ENCODE measurements at places on chromosomes 6 and 20.

GRCh38 chr6:167449094-167449861, 124.4 kb downstream of the TTLL2 start:
- no peak for DNase-seq

DNA sequence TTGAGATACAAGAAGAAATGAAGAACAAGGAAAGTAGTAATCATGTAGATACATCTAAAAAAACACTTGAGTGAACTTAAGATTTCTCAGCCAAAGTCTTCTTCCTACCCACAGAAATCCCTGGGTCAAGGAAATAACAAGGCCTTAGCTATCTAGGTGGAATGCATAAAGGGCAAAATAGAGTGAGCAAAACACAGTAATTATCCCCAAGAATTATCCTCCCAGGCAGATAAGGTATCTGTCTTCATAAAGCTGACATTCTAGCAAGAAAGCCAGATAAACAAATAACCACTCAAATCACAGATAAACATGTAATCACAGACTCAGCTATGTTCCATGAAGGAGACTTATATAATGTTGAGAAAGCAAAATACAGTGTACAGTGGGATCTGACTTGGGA, 136.9 kb upstream of the C6orf118 start:
- DNase-seq, result no peak

GRCh38 chr6:53048431-53049195, 16.6 kb upstream of the FBXO9 start:
- peak; percentile 49 for DNase-seq

DNA sequence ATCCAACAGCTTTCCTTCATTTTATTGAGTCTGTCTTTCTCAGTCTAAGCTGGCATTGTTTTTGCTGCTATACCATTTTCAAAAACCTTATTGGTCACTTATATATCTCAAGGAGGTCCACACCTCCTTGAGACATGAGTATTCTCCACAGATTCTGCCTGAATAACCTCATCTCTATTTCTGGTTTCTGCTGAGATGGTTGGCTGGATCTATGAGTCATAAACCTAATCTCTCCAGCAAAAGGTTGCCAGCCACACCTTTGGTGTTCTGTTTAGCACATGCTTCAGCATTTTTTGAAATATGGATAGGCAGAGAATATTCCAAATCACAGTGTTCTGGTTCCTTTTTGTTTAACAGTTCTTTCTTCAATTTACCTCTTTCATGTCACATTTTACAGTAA, 40.8 kb upstream of the TMEM244 start:
- no peak for DNase-seq

- DNase-seq, result no peak
Observed at GRCh38 chr20:2942439-2942838, 69.2 kb downstream of the PTPRA start.

GRCh38 chr6:4302524-4302923, 167.1 kb upstream of the ECI2 start:
- no peak for DNase-seq

DNA sequence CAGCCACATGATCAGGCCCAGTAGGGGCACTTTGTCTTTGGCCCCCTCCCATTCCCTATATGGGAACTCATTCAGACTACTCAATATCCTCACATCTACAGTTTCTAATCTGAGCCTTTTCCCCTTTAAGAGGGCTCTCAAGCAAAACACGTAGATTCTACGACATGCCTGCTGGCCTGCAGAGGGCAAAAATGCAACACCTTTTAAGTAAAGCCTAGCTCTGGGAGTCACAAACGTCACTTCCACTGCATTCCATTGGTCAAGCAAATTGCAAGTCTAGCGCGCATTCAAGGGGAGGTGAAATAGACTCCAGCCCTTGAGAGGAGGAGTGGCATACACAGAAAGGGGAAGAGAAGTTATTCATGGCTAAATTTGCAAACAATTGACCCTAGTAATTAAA, 70.6 kb downstream of the CDC40 start:
- no peak for DNase-seq

GRCh38 chr20:35697696-35698297, 1.4 kb downstream of the NFS1 start:
- no peak for DNase-seq

DNA sequence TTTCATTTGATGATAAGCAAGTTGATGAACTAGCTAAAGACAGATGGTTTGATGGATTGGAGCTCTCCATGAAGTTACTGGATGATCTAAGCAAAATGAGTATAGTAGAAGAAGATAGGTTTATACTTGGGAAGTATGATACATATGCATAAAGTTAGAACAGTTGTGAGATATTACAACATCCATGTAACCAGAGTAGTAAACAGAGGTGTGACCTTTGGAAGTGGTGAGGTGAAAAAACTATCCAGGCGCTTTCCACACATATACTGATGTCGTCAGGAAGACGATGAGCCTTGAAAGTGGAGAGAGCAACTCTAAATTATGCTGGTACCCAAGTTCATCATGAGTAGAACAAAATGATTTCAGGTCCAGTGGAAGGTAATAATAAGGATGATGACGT, 271.0 kb downstream of the PTPRK start:
- no peak for DNase-seq

- DNase-seq, result no peak
Observed at GRCh38 chr20:47244451-47244850, 112.0 kb downstream of the ZMYND8 start.

GRCh38 chr6:100379386-100379785, 85.3 kb downstream of the SIM1 start:
- no peak for DNase-seq

DNA sequence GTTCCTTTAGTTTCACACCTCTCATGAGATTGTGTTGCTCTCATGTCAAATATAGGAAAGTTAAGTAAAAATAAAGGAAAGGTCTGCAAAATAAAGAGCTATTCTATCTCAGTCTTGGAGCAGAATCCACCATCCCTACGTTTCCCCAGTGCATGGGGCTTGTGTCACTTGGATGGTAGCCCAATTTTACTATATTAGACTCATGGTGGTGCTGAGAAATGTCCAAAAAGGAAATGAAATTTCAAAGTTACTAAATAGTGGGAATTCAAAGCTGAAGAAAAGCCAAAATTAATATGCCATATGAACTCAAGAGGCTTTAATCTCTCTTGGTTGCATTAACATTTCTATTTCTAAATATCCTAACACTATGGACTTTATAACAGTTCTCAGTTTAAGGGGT, 1283.3 kb upstream of the GJE1 start:
- DNase-seq, result no peak

- DNase-seq, result no peak
Observed at GRCh38 chr6:128512296-128512695, 8.1 kb downstream of the PTPRK start.

- DNase-seq, result no peak
Observed at GRCh38 chr20:8854571-8854970, 214.3 kb upstream of the PLCB4 start.

GRCh38 chr6:133092771-133093170, 148.4 kb upstream of the EYA4 start:
- no peak for DNase-seq

DNA sequence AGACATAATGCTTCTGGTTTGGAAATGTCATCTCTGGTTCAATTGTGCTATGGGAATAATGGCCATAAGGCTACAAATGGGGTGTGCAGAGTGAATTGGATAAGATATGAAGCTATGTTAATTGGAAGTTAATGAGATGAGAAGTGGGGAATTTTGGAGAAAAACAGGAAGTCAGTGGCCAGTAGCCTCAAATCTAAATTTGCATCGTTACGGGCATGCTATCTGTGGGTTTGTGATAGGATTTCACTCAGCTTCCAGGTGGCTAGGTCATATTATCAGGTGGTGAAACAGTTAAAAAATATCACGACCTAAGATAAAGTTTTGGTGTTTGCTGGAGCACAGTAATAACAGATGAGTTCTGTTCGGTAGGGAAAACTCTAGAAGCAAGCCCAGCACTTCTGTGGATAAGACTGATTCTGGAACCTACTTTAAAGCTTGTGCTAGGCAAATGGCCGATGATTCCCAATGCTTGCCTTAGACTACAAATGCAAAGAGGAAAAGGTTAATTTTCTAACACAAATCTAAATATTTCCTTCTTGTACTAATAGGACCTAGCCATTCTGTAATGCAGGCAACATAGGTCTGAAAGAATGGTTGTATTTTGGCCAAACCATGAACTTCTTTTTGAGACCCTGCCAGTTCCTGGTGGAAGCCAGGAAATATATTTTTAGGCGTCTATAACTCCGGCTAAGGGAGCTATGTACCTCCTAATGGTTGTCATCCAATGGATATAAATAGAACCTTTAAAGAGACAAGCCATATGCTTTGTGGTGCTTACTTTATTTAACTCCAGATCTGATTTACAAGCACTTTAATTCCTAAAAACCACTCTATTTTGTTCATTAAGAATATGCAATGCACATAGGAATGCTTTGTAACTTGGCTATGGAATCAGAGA, 111.0 kb downstream of the PLCB1 start:
- no peak for DNase-seq

All from CD4-positive, alpha-beta T cell treated with Interleukin-21 for 1 hour (primary cell).